Natural killer cell (primary cell): ENCODE measurements at places on chromosomes 12 and 14.

DNA sequence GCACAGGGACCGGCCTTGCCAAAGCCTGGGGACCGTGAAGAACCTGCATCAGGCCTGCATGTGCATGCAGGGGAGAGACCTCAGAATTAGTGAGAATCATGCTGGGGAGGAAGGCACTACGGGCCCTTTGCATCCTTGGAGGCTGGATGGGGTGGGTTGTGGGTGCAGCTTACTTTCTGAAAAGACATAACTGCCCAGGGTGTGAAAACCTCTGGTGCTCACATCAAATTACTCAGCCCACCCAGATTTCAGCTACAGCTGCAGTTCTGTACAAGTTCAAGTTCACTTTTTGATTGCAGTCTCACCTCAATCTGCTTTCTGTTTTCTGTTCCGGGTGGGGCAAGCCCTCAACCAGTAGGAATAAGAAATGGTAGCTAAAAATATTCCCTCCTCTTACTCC is 130.6 kb downstream of the SLC15A4 start:
- DNase-seq = peak; percentile 23

DNA sequence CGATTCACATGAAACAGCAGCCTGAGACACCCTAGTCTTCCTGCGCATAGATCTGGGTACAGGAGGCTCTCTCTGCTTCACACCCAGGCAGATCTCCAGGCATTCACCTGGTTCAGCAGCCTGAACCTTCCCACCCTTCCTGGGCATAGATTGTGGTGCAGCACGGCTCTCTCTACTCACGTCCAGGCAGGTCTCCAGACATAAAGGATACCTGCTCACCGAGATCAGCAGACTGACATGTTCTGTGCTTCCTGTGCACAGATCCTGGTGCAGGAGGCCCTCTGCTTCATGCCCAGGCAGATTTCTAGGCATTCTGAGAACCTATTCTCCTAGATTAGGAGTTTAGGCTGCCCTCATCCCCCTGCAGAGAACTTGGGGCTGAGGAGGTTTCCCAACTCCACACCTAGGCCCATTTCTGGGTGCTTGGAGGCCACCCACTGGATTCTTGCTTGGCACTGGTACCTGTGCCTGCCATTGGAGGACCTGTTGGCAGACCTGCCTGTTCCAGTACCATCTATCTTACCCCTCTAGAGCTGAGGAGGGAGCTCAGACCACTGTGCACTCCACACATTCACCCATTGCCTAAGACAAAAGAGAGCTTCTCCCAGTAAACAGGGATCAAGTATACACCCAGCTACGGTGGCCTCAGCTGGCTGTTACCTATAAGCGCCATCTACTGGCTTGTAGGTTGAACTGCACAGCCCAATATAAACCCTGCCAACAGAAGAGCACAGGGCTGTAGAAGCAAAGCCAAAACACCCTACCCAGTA is 28.0 kb upstream of the GARIN6 start:
- DNase-seq = peak; percentile 1

- no peak for DNase-seq
Observed at GRCh38 chr14:68462683-68463082, 330.2 kb downstream of the ZFP36L1 start.

DNA sequence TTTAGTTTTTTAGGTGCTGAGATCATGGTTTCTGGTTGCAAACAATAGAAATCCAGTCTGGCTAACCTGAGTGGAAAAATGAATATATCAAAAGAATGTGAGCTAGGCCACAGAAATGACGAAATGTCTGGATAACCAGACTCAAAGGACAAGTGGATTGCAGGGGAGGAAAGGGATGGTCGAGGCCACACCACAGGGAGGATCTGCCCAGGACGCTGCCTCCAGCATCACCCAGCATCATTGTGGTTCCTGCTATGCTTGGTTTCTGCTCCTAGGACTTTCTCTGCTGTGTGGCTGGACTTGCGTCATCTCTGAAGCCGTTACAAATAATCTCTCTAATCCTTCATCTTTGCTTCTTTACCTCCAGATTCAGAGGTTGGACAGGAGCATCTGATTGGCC is 80.4 kb downstream of the TTC8 start:
- no peak for DNase-seq

DNA sequence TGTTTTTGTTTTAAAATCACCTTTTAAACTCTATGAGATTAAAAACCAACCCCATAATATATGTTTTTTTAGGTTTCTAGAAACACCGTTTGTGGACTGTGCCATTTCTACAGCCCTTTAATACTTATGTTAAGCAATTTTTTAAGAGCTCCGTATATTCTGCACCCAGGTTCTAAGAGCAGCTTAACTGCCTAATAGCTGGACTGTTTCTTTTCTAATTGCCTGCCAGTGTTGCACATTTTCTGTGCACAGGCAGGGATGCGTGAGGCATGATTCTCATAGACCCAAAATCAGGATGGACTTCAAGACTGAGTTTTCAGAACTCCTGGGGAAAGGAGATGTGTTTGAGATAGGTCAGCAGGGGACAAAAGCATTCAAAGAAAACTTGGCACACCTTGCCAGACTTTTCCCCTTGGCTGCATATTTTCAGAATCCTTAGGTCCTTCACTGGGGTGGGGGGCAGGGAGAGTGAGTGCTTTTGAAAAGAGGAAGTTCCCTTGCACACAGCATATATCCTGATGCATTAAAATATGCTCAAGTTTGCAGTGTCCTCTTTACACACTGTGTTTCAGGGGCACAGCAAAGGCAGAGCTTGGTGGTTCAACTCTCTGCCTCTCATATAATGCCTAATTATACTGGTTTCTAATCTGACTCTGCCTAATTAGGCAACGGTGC is 27.9 kb downstream of the TMEM30B start:
- no peak for DNase-seq

GRCh38 chr12:47821346-47821706 is 1.6 kb upstream of the HDAC7 start:
- DNase-seq = no peak

DNA sequence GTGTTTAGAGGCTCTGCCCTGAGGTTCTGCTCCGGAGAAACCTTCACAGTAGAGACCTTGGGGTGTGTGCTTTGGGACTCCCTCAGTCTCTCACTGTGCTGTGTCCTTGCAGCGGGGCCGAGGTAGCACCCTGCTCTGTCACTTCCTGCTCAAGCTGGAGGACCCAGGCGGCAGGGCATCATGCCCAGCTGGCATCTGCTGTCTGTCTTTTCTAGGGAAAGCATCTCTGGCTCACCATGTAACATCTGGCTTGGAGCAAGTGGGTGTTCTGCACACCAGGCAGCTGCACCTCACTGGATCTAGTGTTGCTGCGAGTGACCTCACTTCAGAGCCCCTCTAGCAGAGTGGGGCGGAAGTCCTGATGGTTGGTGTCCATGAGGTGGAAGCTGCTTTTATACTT is 124.5 kb downstream of the ESRRB start:
- DNase-seq = no peak

- no peak for DNase-seq
Observed at GRCh38 chr12:120121766-120122293, 5.3 kb upstream of the RAB35 start.

DNA sequence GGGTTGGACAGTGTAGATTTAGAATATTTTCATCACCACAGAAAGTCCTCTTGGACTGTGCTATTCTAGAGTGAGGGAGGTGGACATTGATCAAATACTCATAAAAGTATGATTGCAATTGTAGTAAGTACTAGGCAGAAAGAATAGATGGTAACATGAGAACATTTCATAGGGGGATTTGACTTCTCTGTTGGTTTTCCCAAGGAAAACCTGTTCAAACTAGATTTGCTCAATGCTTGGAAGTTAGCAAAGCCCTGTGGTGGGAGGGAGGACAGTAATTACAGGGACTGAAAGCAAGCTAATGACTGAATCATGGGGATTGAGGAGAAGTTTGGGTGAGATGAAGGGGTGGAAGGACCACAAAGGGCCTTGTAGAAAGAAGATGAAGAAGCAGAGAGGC is 24.4 kb upstream of the EID3 start:
- DNase-seq = no peak

DNA sequence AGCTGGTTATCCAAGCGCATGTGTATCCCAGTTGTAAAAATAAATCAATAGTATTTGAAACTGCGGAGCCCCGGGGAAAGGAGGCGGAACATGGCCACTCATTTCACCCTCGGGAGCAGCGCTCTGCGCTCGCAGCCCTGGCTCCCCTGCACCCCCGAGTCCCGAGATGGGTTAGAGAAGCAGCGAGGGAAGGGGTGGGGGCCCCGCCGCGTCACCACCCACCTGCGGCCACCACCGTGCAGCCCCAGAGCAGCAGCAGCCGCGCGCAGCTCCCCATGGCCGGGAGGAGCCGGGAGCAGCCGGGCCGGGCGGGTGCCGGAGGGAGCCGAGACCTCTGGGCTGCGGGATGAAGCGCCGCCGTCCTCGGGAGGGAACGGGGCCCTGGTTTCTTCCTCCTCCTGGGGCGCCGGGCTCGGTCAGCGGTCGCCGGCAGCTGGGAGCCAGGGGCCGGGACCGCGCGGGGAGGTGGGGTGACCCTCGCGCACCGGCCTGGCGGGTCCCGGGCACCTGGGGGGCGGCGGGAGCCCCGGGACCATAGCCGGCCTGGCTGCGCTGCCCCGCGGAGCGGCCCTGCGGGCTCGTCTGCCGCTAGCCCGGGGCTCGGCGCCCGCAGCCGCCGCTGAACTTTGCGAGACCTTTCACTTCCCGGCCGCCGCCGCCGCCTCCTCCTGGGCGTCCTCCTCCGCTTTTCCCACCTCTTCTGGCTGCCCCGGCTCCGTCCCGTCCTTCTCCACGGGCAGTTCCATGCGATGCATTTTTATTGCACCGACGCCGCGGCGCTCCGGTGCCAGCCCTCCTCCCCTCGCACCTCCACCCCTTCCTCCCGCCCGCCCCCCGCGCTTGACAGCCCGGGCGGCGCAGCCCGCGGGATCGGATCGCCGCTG is at the start of gene NTN4:
NTN4 (minus strand) TSS at position 732 of the 884 bp plus-strand sequence; CDS start at position 277, 455 bp downstream.
- DNase-seq = peak; percentile 35

- DNase-seq = no peak
Observed at GRCh38 chr14:70442750-70443149, 9.2 kb upstream of the ADAM21 start.

DNA sequence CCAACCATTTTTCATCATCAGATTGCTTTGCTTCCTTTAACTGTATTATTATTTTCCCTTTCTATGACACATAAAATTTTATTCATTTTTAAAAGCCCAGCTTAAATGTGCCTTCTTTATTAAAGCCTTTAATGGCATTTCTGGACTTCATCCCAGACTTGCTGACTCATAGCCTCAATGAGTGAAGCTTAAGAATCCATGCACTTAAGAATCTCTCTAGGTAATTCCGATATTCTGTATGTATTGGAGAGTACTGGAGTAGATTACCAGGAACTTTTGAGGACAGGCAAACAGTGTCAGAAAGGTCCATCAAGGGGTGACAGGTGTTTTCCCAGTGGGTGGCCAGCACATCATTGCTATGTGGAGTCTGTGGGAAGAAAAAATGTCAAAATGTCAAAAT is 107.9 kb downstream of the PTPRQ start:
- DNase-seq = no peak

GRCh38 chr14:95258754-95259593 is 60.7 kb downstream of the CLMN start:
- DNase-seq = no peak

DNA sequence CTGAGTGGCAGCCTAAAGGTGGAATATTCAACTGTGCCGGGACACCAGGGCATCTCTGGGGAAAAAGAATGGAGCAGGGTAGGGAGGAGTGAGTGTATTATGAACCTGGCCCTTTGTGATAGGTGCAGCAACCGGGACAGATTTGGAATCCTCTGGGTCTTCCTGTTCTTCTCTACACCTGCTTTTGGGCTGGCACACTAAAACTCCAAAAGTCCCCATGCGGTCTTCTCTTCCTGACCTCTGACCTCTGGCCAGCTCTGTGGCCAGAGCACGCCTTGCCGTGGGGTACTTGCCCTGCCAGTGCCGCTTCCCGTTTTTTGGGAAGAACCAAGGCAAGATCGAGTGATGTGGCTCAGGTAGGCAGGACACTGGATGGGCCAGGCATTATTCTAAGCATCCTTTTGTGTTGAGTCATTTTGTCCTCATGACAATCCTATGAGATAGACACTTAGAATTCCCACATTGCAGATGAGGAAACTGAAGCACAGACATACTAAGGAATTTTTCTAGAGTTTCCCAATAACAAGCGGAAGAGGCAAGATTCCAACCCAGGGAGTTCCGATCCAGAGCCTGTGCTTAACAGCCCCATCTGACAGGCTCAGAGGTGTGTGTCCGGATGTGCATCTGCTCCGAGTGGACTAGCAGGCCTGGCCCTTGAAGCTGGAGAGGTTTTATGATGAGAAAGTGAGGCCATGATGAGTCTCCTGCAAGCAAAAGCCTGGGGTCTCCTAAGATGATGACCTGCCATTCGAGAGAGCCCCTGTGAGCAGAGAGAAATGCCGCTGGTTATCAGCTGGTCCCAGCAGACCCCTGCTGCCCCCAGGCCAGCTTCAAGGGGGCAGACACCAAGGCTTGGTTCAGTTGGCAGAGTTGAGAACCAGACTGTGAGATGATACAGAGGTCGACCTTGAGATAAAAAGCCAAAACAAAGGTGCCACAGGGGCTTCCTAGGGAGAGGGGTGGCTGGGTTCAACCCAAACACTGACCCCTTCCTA is 67.9 kb upstream of the ESRRB start:
- no peak for DNase-seq

DNA sequence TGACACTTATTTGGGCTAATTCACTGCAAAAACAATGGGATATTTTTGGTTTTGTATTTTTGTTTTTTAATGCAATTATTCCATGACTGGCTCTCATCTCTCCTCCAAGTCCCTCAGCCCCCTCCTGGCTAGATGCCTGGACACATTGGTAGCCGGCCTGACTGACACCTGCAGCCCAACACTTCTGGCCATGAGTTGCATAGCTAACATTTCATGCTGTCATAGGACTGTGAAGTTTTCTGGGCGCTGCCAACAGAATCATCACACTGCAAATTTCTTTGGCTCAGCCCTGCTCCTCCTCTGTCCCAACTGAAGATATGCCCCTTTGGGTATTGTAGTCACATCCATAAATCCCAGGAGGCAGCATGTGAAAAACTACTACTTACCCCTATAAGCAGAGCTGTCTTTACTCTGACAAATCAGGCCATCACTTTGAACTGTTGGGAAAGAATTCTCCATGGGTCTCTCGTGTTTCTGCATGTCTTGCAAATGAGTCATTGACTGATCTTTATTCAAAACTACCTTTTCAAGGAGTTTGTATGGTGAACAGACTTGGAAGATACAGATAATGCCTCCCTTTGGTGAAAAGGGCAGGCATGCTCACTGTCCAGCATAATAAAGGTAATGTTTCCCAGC is 126.7 kb upstream of the LGR5 start:
- no peak for DNase-seq

DNA sequence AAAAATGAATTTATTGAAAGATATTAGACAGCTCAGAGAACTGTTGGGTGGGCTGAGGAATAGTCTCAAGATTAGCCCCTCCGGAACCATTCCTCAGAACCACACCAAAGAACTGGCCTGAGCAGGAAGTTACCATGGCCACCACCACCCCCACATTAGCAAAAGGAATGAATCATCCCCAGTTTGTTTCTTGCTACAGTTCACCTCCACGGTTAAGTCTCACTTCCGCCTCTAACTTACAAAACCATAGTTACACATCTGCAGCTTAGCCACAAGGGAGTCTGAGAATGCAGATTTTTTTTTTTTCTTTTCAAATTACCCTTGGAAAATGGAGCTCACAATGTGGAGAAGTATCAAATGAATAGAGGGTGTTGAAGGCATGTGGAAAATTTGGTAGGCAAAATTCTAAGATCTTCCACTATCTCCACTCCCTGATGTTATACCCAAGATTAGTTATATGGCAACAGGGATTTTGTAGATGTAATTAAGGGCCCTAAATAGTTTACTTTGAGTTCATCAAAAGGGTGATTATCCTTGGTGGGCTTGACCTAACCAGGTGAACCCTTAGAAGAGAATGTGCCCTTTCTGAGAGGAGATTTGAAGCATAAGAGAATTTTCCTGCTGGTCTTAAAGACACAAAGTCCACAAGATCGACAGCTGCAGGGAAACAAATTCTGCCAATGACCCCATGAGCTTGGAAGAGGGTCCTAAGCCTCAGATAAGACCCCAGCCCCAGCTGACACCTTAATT is 129.8 kb upstream of the KRR1 start:
- peak; percentile 17 for DNase-seq
